Activated naive CD8-positive, alpha-beta T cell treated with anti-CD3 and anti-CD28 coated beads for 36 hours (primary cell): ENCODE measurements at places on chromosomes 5 and 9. TPM values are rescaled to one million over a fixed set of nuclear protein-coding genes. Genes with fewer than 3 reads are reported as not detected.

DNA sequence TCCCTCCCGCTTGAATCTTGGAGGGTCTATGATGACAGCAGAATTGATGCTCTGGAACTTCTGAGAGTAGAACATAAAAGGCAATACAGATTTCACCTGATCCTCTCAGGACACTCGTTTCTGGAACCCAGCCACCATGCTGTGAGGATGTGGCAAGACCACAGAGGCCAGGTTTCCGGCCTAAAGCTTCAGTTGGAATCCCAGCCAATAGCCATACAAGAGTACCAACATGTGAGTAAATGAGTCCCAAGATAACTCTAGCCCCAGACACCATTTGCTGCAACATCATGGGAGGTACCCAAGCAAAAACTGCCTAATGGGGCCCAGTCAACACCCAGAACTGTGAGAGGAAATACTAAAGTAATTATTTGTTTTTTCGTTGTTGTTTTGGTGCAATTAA lies 65.7 kb upstream of the MARCHF11 start:
- H3K36me3 ChIP-seq: no peaks in the 10 kb centered on the region
- no peak overlapping the region for H3K27ac ChIP-seq
- no peaks in the 10 kb centered on the region for H3K4me1 ChIP-seq
- no peak overlapping the region for H3K4me3 ChIP-seq
- no peak for DNase-seq
- H3K27me3 ChIP-seq: no peaks in the 10 kb centered on the region

DNA sequence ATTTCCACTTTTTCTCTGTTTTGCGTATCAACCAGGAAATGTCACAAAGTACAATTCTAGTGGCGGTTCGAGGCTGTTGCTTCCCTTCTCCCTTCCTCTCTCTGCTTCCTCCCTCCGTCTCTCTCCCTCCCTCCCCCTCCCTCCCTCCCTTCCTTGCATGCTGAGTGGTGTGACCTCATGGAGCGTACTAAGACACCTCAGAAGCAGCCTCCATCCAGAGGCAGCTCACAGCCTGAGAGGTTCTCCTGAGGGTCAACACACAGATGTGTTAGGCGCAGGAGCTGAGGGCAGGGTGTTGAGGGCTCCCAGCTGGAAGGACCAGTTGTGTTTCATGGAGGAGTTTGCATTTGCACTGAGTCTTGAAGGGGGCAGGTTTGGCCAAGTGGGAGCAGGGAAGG lies 57.7 kb downstream of the COL5A1 start:
- no peak for DNase-seq
- no peak overlapping the region for H3K4me3 ChIP-seq
- no peaks in the 10 kb centered on the region for H3K36me3 ChIP-seq

GRCh38 chr5:51397996-51398395 lies 14.7 kb downstream of the ISL1 start:
- no peaks in the 10 kb centered on the region for H3K4me1 ChIP-seq
- no peak overlapping the region for H3K4me3 ChIP-seq
- H3K27me3 ChIP-seq: peaks cover 60% of the 10 kb centered on the region
- no peak overlapping the region for H3K27ac ChIP-seq
- DNase-seq: no peak
- H3K36me3 ChIP-seq: no peaks in the 10 kb centered on the region

- no peak for DNase-seq
- peaks cover 8% of the 10 kb centered on the region for H3K4me1 ChIP-seq
- no peak overlapping the region for H3K27ac ChIP-seq
- H3K27me3 ChIP-seq: peaks cover 4% of the 10 kb centered on the region
- H3K36me3 ChIP-seq: no peaks in the 10 kb centered on the region
These were observed 76.1 kb downstream of the TLE1 start for GRCh38 chr9:81613002-81613812.

DNA sequence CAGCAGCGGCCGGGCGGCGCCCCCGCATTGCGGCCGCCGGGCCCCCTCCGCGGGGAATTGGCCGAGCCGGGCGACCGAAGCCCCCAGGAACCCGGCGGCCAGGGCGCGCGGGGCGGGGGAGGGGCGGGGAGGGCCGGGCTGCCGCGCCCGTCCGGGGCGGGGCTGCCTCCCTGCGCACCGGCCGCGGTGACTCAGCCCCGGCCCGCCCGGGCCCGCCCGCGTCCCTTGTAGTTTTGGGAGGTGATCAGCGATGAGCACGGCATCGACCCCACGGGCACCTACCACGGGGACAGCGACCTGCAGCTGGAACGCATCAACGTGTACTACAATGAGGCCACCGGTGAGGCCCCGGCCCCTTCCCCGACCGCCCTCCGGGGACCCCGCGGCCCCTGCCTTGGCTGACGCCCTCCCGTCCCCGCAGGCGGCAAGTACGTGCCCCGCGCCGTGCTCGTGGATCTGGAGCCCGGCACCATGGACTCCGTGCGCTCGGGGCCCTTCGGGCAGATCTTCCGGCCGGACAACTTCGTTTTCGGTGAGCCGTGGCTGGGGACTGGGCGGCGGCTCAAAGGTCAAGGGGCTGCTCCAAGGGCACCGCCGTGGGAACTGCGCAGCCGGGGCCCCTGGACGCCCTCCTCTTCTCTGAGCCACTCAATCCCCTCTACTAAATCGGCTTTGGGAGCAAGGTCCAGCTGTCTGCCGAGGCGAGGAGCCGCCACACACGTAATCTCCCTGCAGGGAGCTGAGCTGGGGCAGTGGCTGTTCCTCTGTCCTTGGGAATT lies 592 bp downstream of the TUBB4B start:
- DNase-seq: peak; percentile 72
- H3K27ac ChIP-seq: peak overlapping the region; percentile 67
- peaks cover 23% of the 10 kb centered on the region for H3K4me1 ChIP-seq

DNA sequence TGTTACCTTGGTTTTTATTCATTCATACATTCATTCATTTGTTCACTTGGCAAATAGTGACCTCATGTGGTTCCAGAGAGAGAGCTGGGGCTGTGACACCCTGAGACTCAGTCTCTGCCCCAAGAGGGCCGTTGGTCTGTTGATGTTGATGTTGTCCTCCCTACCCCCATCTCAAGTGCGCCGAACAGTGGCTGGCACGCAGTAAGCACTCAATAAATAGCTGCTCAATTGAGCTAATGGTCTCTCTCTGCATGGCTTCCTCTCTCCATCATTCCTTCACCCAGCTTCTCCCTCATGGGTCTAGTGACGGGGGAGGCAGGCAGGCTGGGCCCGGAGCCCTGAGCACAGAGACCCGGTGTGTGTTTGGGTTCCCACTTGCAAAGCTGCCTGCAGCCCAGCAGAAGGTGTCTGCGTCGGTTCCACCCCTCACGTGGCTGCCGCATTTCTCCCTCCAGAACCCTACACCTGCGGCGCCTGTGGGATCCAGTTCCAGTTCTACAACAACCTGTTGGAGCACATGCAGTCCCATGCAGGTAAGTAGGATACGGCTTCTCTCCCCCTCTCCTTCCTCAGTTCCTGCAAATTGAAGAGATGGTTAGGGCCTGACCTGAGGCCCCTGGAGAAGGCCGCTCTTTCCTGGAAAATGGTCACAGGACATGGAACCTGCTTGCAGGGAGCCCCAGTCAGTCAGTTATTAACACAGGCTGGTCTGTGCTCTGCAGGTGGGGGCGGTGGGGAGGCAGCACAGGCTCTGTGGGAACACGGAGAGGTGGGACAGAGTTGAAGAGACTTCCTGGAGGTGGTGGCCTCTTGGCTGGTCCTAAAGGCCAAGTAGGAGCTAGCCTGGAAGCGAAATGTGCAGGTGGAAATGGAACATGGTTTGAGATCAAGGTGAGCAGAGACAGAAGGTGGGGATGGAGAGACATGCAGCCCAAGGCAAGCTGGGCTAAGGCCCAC lies 42.0 kb downstream of the AMBP start:
- no peak overlapping the region for H3K27ac ChIP-seq
- no peaks in the 10 kb centered on the region for H3K36me3 ChIP-seq
- no peaks in the 10 kb centered on the region for H3K4me1 ChIP-seq
- H3K27me3 ChIP-seq: no peaks in the 10 kb centered on the region

GRCh38 chr9:87803623-87804345 lies 77.9 kb downstream of the CTSL start:
- peaks cover 12% of the 10 kb centered on the region for H3K27me3 ChIP-seq
- H3K4me3 ChIP-seq: no peak overlapping the region
- DNase-seq: no peak
- no peaks in the 10 kb centered on the region for H3K4me1 ChIP-seq

The PTPN3 gene
- total RNA-seq: 1.4 TPM
